Esophagus muscularis mucosa (tissue), 4 donors: ENCODE measurements at places on chromosomes 6 and 20. TPM values are rescaled to one million over a fixed set of nuclear protein-coding genes. Genes with fewer than 3 reads are reported as not detected.
A peak's percentile ranks its signal among the peaks of the same experiment; 100 is the strongest.

DNA sequence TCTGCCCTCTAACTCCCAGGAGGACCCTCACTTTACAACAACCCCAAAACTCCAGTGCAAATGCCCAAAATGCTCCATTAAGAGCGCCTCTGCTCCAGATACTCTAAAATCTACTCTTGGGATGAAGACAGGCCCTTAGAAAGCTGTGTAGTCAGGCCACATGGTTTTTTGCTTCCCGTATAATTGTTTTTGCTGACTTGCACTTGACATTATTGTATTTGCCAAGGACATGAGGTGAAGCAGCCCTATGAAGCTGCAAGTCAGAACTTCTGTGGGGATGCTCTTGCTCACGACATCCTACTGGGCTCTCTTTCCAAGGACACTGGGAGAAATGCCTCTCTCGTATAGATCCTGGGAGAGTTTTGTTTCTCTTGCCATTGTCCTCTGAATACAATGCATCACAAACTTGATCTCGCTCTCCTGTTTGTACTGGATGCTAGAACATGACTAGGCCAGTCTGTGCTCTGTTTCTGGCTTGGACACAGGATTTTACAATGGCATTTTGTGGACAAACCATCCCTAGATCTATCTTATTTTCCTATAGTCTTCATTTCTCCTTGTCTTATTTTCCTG lies 177.2 kb upstream of the DTNBP1 start:
- DNase-seq, result no peak

DNA sequence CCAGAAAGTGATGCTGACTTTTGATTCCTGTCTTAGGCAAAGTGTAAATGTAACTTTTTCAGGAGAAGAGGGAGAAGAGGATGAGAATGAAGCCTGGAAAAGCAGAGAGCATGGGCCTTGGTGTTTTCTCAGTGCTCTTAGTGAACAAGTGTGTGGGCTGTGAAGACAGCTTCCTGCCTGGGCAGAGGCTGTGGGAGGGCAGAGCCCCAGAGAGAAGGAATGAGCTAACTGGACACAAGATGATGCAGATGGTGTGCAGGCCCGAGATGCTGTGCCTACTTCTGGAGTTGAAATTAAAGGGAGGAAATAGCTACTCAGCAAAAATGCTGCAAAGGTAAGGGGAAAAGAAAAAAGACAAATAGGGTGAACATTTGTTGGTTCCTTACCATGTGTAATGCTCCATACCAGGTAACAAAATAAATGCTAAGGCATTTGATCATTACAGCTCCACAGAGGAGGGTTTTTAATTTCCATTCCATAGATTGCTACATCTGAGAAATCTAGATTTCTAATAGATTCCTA lies 87.0 kb upstream of the CEP162 start:
- no peak for DNase-seq

- DNase-seq, result no peak
Observed at GRCh38 chr6:106138151-106138550, 52.0 kb downstream of the PRDM1 start.

DNA sequence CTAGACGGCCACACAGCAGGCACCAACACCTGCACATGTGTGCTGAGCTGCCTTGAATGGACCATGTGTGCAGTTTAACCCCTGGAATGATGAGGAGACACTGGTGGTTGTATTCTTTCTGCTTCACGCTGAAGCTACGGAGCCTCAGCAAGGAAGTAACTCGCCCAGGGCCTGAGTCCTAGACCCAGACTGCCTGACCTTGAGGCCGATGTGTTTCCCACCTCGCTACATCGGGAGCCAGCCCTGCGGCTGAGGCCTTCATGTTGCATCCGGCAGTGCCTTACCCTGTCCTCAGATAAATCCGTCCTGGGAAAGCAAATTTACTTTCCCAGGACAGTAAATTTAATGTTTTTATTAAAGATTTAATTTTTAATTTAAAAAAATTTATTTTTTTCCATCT lies 110.0 kb upstream of the MTHFD1L start:
- DNase-seq, result no peak

GRCh38 chr6:66735106-66735890 lies 1028.3 kb upstream of the EYS start:
- DNase-seq, result no peak

GRCh38 chr20:56631990-56632327 lies 2.9 kb downstream of the TFAP2C start:
- no peak for DNase-seq

DNA sequence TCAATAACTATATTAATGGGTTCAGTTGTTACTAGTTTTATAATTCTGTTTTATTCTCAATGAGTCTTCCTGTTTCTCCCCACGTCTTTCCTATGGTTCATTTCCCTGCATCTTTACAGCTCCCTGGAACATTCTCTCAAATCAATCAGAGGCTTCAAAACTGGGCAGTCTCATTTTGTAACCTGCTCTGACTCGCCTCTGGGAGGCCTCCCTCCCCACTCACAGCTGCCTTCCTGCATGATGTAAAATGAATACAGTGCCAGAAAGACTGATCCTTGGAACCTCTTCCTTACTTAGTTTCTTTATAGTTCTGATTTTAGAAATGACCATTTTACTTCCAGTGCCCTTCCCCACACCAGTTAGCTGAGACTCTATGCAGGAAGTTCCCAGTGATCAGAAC lies 103.9 kb downstream of the ESR1 start:
- no peak for DNase-seq

Gene PACSIN1
- 1.3 TPM for total RNA-seq

Gene SCUBE3
- total RNA-seq, result 8.0 TPM

Gene HSPA12B
- total RNA-seq, result 20.4 TPM

Gene SYCP2L
- total RNA-seq, result 0.13 TPM

Gene CNKSR3
- 23.9 TPM for total RNA-seq

- no peak for DNase-seq
Observed at GRCh38 chr6:129382916-129383315, 327.1 kb downstream of the ARHGAP18 start.

GRCh38 chr6:134028438-134028837 lies 24.0 kb downstream of the SLC2A12 start:
- DNase-seq, result no peak

Gene CD40
- 21.6 TPM for total RNA-seq

Gene INSM1
- total RNA-seq, result not detected

Gene HSPA1L
- total RNA-seq, result 1.2 TPM

DNA sequence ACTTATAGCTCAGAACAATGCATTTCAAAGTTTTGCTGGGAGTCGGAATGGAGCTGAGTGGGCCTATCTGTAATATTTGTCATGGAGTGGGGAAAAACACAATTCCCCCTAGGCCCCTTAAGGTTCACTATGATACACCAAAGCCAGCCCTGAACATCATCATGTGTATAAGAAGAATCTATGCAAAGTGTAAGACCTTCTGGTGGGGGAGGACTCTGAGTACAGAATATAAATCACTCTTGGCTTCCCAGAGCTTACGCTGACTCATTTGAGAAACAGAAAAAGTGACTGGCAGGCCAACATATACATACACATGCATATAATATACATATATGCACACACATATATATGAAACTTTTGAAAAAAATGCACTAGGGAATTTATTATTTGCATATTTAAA lies 54.1 kb upstream of the UBR2 start:
- DNase-seq, result no peak

GRCh38 chr6:83292900-83293843 lies 100.0 kb downstream of the RWDD2A start:
- DNase-seq, result no peak

Gene PHACTR1
- 0.83 TPM for total RNA-seq

DNA sequence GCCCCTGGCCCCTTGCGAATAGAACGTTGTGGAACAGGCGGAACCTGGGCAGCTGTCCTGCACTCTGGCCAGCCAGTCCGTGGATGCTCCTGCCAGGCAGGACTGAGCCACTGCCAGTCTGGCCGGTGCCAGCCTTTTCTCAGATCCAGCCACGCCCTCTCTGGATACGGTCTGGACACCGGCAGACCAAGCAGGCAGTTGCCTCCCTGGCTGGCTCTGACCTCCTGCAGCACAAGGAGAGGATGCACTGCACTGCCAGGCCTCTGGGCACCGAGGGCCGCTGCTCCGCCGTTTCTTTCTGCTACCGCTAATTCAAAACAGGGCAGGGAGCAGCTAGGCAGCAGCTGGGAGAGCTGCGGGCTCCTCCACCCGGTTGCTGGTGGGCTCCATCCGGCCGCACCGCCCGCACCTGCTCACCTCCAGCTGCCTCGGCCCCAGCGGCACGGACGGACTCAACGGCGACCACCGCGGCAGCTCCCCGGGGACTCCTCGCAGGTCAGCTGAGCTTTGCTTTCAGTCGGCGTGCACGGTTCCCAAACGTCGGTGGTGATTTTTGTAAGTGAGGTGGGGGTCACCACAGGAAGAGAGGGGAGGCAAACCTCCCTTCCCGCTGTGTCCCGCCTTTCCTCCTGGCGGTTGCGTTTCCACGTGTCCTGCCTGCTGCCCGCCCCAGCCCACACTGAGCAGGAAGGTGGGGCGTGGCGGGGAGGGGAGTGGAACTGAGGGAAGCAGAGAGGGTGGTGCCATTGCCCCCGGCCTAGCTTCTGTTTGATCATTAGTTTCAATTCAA lies 30.3 kb upstream of the AFDN start:
- peak; percentile 87 for DNase-seq

DNA sequence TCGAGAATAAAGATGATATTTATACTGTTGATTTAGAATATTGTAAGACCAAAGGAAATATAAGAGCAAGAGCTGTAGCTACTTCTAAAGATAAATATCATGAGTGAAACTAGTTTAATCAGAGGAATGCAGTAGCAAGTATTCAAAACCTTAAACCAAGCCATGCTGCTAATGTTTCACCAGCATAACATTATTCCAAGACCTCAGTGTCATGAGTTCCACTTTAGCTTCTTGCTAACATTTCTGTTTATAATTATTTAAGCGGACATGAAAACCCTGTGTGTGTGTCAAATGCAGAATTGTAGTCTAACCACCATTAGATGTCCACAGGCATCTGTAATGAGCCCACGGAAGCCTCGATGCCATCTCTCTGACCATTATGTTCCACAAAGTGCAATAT lies 752.6 kb upstream of the MARCKS start:
- no peak for DNase-seq

DNA sequence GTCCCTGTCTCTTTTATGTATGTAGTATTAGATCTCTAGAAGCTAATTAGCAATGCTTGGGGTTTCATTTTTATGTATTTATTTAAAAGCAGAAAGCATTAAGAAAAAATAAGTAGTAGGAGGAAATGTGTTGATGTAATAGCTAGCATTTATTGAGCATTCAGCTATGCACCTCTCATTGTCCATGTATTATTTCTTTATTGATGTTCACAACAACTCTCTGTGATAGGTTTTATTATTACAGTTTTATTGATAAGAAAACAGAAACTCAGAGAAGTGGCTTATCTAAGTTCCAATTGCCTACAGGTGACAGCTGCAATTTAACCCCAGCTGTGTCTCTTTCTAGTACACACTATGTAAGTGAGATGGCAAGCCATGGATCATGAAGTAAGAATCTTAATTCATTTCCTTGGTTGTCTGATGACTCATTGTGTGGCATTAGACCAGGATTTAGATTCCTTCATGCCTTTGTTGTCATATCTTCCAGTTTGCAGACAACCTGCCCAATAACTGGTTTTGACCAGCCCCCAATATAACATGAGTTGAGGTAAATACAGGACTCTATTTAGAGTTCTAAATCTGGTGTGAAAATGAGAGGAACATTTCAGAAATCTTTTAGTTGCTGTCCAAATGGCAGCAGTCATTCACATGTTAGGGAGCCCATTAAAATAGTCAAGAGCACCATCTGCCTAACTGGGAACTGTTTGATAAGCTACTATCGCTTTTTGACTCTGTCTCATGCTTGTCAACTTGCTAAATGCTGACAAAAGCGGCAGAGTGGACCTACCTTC lies 170.8 kb upstream of the PHACTR1 start:
- no peak for DNase-seq

Gene SLC17A3
- not detected for total RNA-seq

DNA sequence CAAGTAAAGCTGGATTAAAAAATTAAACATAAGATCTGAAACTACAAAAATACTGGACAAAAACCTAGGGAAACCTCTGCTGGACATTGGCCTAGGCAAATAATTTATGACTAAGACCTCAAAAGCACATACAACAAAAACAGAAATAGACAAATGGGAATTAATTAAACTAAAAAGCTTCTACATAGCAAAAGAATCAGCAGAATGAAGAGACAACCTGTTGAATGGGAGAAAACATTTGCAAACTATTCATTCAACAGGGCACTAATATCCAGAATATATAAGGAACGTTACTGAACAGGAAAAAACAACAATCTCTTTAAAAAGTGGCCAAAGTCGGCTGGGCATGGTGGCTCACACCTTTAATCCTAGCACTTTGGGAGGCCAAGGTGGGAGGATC lies 6.8 kb upstream of the GINM1 start:
- no peak for DNase-seq

Gene NR2E1
- total RNA-seq, result not detected

Gene TEAD3
- 123 TPM for total RNA-seq

GRCh38 chr20:37445041-37445440 lies 76.0 kb upstream of the NNAT start:
- no peak for DNase-seq

DNA sequence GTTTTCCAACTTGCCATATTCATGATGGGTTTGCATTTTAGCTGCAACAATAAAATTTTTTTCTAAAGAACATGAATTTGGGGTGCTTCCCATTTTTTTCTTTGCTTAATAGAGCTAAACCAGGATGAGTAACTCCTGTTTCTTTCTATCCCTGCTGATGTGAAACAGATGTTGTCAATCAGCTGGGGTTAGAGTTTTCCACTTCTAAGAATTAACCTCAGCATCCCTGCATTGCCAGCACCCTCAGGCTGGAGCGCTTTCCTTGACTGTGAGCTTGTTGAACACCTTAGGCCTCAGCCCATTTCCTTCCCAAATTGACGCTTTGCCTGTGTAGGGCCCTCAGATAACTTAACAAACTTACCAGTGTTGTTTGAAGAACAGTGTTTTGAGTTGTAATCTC lies 74.5 kb downstream of the PTPN1 start:
- no peak for DNase-seq

Gene TAGAP
- 1.7 TPM for total RNA-seq

Gene SNX9
- 80.5 TPM for total RNA-seq

Gene PDE10A
- total RNA-seq, result 2.9 TPM
